Melanocyte of skin (primary cell): ENCODE measurements at places on chromosomes 11 and 22. TPM values are rescaled to one million over a fixed set of nuclear protein-coding genes. Genes with fewer than 3 reads are reported as not detected.

SPI1 gene
- total RNA-seq, result not detected in 2 replicates

FOLR1 gene
- not detected in 2 replicates for total RNA-seq

APOL5 gene
- total RNA-seq, result not detected in 2 replicates

MS4A15 gene
- not detected in 2 replicates for total RNA-seq

PRDM11 gene
- total RNA-seq, result 3.8 and 6.2 TPM in 2 replicates

SIPA1 gene
- 30.5 and 31.7 TPM in 2 replicates for total RNA-seq

ADAMTS15 gene
- not detected in 2 replicates for total RNA-seq

XKR3 gene
- not detected in 2 replicates for total RNA-seq

BIK gene
- total RNA-seq, result 0.77 and 2.3 TPM in 2 replicates

USP2 gene
- total RNA-seq, result 0.73 and 1.0 TPM in 2 replicates

OR52A1 gene
- total RNA-seq, result not detected in 2 replicates

ARRB1 gene
- 48.0 and 74.7 TPM in 2 replicates for total RNA-seq

GAL gene
- 0.46 TPM in 1 of 2 replicates, not detected in the other for total RNA-seq

CHRM1 gene
- total RNA-seq, result under 0.01 and 0.36 TPM in 2 replicates

PTPRCAP gene
- total RNA-seq, result 0.33 TPM in 1 of 2 replicates, not detected in the other

CCDC87 gene
- total RNA-seq, result 0.36 and 0.69 TPM in 2 replicates

BCO2 gene
- 1.5 and 1.7 TPM in 2 replicates for total RNA-seq

MAPK8IP1 gene
- total RNA-seq, result 5.9 and 7.6 TPM in 2 replicates

OR51B5 gene
- 0.36 TPM in 1 of 2 replicates, not detected in the other for total RNA-seq

LDHAL6A gene
- total RNA-seq, result not detected in 2 replicates

TSPAN32 gene
- 0.46 TPM in 1 of 2 replicates, not detected in the other for total RNA-seq

ZDHHC13 gene
- 16.5 and 18.9 TPM in 2 replicates for total RNA-seq

DCHS1 gene
- total RNA-seq, result 2.3 and 4.0 TPM in 2 replicates

PLAAT3 gene
- 16.0 and 17.6 TPM in 2 replicates for total RNA-seq

PLEKHB1 gene
- total RNA-seq, result 2.3 and 4.0 TPM in 2 replicates

GPHA2 gene
- total RNA-seq, result not detected in 2 replicates

NOX4 gene
- 2.8 and 4.4 TPM in 2 replicates for total RNA-seq

OR6T1 gene
- not detected in 2 replicates for total RNA-seq

CRYBB3 gene
- not detected in 2 replicates for total RNA-seq

NUDT8 gene
- total RNA-seq, result 7.3 and 8.2 TPM in 2 replicates

CHST1 gene
- 0.31 TPM in 1 of 2 replicates, not detected in the other for total RNA-seq

TMPRSS13 gene
- 2.0 TPM in 1 of 2 replicates, not detected in the other for total RNA-seq

CRYBB2 gene
- not detected in 2 replicates for total RNA-seq

IL18 gene
- 0.33 and 2.6 TPM in 2 replicates for total RNA-seq
